ENCODE measurements at places on chromosomes 13 and 19.

DNA sequence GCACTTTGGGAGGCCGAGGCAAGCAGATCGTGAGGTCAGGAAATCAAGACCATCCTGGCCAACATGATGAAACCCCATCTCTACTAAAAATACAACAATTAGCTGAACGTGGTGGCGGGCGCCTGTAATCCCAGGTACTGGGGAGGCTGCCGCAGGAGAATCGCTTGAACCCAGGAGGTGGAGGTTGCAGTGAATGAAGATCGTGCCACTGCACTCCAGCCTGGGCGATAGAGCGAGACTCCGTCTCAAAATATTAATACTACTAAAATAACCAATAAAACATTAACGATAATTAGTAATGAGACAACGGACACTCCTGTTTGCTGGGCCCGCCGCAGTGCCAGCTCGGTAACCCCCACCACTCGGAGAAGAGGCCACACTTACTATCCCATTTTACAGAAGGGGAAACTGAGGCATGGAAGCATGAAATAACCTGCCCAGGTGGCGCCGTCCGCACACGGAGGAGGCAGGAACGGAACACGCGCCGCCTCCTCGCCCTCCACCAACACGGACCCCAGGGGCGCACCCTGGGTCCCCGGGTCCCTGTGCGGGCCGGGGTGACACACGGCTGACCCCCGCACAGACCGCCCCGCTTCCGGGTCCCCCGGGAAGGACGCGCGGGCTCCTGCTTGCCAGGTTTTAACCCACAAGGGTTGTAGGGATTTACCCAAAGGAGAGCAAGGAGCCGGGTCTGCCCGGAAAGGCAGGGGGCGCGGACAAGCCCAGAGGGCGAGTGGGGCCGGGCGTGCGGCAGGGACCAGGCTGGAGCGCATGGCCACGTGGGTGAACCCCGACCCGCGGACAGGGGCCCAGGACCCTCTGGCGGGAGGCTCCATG lies 1.6 kb downstream of the R3HDM4 start:
- DNase-seq, result no peak

GRCh38 chr13:37212826-37213225 lies 107.4 kb upstream of the CSNK1A1L start:
- no peak for DNase-seq

- no peak for DNase-seq
Measured at GRCh38 chr13:66328476-66328875, 901.7 kb downstream of the PCDH9 start.

DNA sequence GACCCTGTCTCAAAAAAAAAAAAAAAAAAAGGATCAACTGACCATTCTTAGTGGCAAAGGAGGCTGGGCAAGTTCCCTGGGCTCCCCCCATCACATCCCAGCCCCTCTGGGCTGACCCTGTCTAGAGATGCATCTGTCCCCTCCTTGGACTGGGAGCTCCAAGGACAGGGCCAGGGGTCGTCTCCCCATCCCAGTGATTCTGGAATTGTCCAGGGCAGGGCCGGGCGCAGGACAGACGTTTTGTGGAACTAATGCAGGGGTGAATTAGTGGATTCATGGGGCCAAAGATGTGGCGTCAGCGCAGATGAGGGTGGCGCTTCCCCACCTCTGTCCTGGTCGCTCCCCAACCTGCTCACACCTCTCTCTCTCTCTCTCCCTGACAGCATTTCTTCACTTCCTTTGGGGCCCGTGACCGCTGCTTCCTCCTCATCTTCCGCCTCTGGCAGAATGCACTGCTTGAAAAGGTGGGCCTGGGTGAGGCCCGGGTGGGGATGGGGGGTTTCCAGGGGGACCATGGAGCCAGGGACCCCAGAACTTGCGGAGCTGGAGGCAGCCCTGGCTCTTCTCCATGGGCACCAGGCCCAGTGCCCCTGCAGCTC lies 11.1 kb downstream of the GRAMD1A start:
- no peak for DNase-seq

GRCh38 chr13:110343241-110343865 lies 36.3 kb downstream of the COL4A2 start:
- no peak for DNase-seq

DNA sequence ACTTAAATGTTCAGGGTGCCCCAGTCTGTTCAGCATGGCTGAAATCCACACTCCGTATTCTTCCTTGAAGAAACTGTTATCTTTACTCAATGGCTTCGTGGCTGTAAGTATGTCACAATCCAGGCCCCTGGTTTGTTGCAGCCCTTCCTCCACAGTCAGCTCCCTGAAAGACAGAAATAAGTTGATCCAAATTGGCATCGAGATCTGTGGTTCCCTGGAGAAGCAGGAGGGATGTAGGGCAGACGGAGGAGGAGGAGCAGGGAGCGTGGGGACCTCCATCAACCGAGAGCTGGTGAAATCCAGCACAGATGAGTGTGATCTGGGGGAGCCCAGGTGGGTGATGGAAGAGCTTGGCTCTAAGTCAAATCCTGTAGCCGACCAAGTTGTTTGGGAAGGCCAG lies 304 bp downstream of the TSPAN16 start:
- no peak for DNase-seq

DNA sequence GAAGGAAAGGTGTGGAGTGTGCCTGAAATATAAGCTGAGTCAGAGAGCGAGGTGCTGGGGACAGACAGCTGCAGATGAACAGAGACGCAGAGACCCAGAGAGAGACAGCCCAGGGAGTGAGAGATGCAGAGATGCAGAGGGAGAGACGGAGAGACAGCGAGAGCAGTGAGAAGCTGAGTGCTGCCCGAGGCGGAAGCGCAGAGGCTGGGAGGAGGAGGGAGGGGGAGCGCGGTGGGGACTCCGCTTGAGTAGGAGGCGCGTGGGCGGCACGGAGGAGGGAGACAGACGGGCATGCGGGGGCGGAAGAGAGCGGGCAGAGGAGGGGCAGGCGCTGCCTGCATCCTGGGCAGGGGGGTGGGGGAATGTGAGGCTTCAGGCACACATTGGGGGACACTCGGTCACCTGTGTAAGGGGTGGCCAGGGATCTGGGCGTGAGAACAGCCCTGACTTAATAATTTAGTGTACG lies 25.7 kb downstream of the SLC8A2 start:
- DNase-seq, result no peak

GRCh38 chr13:33090755-33091414 lies 74.7 kb downstream of the KL start:
- DNase-seq, result no peak

DNA sequence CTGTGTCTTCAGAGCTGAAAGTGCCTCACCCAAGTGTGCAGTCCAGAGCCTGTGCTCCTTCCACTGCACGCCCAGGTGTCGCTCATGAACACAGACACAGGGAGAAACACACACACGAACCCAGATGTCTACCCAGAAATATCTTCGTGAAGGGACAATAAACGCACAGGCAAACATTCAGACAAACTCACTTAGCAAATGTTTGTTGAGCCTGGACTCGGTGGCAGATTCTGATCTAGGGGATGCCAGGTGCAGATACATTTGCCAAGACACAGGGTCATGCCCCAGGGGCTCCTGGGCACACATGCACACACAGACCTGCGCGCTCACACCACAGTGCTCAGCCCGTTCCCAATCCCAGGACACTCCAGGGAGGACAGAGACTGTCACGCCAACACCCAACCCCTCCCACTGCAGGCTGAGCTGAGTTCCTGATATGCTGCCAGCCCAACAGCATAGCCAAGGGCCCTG lies 31.9 kb downstream of the SCGB2B2 start:
- DNase-seq, result no peak
